ENCODE measurements at places on chromosomes 5 and 9.

GRCh38 chr5:144227363-144227999 lies 56.8 kb downstream of the KCTD16 start:
- no peak for DNase-seq

- DNase-seq: no peak
Observed at GRCh38 chr5:24742334-24742733, 97.6 kb upstream of the CDH10 start.

DNA sequence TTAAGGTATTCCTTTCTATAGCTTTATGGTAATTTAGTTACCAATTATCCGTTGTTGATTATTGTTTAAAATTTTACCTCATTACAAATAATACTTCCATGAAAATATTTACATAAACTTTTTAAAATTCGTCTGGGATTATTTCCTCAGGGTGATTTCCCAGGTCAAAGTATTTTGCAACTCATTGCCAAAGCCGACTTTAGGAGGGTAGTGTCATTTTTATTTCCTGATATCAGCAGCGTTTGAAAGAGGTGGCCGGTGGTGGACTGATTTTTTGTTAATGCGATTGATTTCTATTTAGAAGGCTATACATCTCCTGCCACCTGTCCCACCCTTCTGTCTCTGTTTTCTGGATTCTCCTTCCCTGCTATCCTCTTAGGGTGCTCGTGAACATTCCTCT lies 4.3 kb downstream of the ADAMTS16 start:
- no peak for DNase-seq

DNA sequence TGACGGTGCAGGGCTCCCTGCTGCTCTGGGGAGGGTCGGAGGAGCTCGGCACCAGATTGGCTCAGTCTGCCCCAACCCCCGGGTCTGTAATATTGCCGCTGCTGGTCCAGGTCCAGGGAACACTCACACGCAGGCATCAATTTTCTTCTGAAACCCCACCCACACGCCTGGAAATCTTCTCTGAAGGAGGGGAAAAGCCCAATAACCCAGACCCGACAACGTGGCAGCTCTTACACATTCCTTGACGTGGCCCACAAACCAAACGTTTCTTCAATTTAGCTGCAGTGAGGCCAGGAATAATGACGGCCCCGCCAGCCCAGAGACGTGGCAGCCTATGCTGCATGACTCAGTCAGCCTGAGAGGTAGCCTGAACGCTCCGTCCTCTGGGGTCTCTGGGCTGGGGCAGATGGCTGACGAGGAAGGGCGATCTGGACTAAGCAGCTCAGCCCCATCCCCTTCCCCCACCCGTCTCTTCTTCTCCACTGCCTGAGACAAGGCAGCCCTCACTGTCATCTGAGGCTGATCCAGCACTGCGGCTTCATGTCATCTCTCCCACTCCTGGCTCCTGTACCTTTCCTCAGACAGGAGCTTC lies 9.9 kb upstream of the SPARC start:
- no peak for DNase-seq

DNA sequence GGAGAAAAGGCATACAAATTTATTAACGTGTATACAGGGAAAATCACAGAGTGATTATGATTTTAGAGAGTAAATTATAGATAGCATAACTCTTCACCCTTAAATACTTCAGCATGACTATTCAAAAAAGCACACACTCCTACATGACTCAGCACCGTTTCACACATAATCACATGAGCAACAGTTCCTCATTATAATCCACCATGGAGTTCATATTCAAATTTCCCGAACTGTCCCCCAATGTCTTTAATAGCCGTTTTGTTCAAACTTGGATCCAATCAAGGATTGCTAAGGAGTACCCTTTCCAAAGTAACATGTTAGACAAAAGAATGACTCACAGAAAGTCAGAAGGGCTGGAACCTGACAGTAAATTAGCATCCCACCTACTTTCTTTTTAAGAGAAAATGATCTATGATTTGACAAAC lies 32.1 kb downstream of the RAPGEF1 start:
- DNase-seq: no peak

- DNase-seq: no peak
Observed at GRCh38 chr5:111582993-111583601, 70.8 kb upstream of the STARD4 start.

DNA sequence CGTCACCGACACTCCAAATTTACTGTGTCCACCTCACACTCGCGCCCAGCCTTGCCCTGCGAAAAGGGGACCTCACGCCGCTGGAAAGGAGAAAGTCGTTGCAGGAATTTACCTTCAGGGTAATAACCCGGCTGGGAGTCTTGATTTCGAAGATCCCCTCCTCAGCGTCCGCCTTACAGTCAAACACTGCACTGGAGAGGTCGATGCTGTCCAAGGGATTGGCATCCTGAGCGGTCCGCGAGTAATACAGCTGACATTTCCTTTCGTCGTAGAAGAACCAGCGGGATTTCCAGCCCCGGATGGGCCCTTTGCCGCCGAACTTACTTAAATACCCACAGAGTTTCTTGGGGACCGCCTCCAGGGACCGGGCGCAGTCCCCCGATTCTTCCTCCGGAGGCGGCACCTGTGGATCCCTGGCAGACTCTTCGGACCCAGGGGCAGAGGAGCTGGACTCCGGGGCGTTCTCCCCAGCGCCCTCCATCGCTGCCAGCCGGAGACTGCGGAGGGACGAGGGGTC lies 330 bp downstream of the TBC1D2 start:
- DNase-seq: no peak

GRCh38 chr5:154205441-154206117 lies 15.0 kb downstream of the GALNT10 start:
- DNase-seq: no peak

DNA sequence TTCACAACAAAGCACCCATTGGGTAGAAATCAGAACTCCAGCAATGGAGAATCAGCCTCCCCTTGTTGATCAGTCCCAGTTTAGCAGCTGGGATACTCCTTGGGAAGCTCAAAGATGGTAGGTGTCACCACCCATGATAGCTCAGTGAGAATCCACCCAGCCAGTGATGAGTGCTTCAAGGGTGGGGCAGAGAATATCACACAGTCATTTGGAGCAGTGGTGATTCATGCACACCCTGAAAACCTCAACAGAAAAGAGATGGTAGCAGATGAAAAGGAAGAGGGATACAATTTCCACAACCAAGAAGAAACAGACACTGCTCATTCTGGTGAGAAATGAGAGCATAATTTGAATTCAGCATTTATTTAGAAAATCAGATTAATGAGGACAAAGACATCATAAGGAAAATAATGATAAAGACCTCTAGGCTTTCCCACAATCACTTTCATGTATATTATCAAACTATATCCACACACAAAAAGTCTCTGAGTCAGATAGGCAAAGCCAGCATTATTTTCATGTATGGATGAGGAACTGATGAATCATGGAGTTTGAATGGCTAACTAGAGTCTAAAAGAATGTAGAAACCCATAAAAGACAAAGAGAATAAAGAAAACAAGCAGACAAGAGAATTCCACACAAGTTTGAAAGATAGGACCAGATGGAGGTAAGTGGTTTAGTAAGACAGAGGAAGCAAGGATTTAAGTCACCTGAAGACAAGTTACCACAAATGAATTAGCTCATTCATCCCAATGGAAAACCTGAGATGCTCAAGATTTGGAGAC lies 82.9 kb downstream of the FEM1C start:
- no peak for DNase-seq

GRCh38 chr9:135478829-135479468 lies 633 bp upstream of the PPP1R26 start:
- DNase-seq: no peak

DNA sequence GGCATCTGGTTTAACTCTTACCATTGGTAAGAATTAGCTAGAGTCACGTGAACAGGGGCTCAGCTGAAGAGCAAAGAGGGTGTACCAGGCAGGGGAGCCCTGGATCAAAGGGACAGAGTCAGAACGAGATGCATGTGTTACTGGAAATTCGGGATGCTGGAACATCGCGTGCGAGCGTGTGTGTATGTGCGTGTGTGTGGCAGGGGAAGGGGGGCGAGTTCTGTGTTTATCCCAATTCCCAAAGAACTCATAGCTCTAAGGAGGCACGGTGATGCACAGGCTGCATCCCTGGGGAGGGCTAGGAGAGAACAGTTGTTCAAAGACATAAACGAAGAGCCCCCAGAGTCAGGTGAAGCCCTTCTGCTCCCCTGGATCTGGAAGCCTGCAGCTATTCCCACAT lies 353.3 kb downstream of the GADD45G start:
- no peak for DNase-seq

DNA sequence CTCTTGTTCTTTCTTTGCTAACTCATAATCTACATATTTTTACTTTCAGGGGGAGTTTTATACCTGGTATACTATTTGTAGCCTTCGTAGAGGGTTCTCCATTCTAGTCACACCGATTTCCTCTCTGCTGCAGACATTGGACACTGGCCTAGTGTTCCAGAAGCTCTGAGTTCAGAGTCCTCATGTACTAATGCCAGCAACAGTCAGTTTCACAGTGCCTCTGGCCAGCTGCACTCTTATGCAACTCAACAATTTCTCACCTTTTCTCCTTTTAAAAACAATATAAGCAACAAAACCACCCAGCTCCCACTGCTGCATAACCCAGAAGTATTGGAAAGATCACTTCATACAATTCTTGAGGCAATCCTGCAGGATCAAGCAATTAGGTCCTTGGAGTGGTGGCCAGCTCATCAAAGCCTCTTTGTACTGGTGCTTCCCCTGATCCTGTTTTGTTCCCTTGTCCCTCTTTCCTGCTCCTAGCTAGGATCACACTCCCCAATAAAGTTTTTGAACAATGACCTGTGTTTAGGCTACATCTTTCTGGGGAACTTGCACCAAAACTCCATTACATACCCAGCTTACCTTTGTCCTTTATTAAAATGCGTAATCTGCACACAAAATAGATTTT lies 98.1 kb upstream of the TUT7 start:
- DNase-seq: no peak

- no peak for DNase-seq
Observed at GRCh38 chr5:26482810-26483375, 555.5 kb downstream of the CDH9 start.

DNA sequence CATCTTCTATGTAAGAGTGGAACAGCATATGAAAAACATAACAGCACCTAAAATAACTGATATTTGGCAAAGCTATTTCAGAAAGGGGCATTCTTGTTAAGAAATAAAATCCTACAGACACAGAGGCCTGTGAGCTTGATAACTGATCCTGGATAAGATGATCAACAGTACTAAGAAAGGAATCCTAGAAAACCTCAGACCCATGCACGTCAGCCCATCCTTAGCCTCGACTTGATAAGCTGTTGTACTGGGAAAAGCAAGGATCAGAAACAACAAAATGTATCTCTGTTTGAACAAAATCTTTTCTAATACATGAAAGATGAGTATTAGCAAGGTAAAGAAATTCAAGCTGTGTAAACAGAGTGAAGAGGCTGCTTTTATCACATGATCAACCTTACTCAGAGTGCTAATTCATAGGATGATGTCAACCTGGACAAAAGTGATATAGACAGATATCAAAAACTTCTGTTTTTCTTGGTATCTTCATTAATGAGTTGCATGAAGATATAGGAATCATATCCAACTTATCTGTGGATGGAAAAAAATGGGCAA lies 15.2 kb downstream of the LIFR start:
- DNase-seq: no peak

DNA sequence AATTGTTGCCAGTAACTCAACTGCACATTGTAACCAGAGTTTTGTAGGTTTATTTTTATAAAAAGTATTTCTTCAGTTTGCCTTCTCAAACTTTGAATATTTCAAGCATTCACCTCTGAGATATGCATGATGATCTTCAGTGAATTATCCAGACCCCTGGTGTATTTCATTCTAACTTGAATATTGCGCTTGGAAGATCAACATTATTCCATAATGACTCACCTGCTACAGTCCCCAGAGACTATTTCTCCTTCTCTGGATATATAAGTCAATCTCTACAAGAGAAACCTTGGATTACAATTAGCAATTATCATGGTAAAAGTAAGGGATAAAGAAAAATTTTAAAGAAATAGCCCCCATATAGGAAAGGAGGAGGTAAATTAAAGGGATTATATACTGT lies 1041.0 kb downstream of the TLE1 start:
- no peak for DNase-seq

DNA sequence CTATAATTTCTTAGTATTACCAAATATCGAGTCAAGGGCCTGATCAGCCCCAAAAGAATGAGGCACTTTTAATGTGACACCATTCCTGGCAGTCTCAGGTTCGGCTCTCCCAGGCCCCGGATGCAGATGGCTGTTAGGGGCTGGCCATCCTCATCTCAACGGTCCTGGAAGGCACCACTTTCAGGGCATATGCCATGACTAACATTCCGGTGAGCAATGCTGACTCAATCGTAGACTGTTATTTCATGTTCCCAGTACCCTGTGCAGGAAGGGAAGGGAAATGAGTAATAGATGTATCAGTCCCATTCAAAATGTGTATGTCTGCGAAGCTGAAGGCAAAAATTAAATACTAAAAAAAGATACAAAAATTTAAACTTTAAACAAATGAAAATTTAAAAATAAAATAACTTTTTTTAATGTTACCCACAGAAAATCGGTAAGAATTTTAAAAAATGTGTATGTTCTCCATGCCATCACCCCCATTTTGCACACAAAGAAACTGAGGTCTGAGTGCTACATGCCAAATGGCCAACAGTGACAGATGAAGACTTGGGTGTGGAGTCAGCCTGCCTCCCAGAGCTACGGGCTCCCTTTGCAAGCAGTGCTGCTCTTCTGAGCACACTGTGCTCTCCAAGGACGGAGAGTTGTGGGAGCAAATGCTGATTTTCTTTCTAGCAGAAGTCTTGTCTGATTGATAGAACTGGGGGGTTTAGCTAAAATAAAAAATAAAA lies 79.0 kb downstream of the GLDC start:
- peak; percentile 14 for DNase-seq

- no peak for DNase-seq
Observed at GRCh38 chr5:35852084-35852734, 4.5 kb upstream of the IL7R start.

- DNase-seq: no peak
Observed at GRCh38 chr9:91486699-91487497, 63.3 kb upstream of the NFIL3 start.

DNA sequence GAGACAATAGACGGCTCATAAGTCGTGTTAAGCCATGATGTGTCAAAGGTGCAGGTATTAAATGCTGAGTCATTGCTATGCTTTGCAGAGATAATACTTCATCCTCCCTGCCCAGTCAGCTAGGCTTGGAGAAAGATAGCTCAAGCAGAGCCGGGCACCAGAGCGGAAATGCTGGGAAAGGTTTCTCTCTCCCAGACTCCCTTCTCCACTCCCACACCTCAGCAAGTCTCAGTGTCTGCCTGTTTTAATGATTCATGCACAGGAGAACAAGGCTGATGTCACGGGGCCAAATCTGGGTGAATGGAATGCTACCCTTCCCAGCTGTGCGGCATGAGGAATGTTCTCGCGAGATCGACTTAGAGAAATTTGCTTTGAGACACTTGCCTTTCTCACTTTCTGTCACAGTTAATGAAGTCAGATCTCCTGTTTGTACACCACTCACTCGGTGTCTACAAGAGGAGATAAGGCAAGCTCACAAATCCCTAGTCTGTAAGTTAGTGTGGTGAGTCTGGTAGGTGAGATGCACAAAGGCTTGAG lies 204.4 kb downstream of the EFNA5 start:
- no peak for DNase-seq

GRCh38 chr5:1312206-1312605 lies 17.3 kb upstream of the TERT start:
- no peak for DNase-seq

GRCh38 chr5:149788964-149789363 lies 58.9 kb downstream of the PPARGC1B start:
- no peak for DNase-seq
